ENCODE measurements at places on chromosomes 7 and 10. TPM values are rescaled to one million over a fixed set of nuclear protein-coding genes. Genes with fewer than 3 reads are reported as not detected.

- no peak for DNase-seq
Measured at GRCh38 chr10:105207476-105207995, 566.4 kb downstream of the SORCS3 start.

DNA sequence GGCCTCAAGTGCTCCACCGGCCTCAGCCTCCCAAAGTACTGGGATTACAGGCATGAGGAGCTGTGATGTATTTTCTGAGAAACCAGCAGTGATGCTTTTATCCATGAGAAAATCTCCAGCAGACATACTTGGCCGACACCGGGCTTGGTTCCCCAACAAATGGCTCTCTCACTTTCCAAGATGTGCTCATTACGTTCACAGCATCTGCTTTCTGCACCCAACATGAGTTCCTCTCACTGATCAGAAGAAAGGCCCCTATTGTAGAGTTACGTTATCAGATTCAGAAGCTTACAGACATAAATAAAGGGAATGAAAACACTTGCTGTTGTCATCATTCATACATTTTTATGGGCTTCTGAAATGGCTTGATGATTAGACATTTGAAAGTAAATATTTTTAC is 95.0 kb downstream of the CALD1 start:
- no peak for DNase-seq

DNA sequence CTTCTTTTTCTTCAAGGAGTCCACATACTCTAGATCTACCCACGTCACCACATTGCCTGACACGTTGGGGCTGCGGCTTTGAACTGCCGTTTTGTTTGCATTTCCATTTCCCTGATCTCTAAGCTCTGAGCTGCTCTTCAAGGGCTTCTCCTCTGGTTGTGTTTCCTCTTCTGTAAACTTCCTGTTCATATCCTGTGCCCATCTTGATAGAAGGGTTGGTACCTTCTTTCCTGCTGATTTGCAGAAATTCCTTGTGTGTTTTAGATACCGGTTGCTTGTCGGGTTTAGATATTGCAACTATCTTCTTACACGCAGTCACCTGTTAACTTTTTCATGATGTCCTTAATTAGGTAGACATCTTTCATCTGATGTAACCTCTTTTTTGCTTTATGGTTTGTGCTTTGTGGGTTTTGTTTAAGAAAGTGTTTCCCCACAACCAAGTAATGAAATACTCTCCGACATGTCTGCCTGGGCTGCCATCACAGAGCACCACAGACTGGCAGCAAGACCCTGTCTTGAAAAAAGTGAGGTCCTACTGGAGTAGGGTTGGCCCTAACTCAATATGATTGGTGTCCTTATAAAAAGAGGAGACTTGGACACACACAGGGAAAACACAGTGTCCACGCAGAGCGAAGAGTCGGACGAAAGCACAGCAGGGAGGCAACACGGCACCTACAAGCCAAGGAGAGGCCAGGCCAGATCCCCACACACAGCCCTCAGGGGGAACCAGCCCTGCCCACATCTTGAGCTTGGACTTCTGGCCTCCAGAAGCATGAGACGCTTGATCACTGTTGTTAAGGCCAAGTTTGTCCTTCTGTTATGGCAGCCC is 99.1 kb upstream of the PDGFA start:
- DNase-seq = no peak

The ZNF511 gene
- 44.8 TPM for total RNA-seq

- no peak for DNase-seq
Measured at GRCh38 chr10:49260644-49261296, 38.2 kb upstream of the C10orf71 start.

- no peak for DNase-seq
Measured at GRCh38 chr10:122878799-122879338, 512 bp downstream of the FAM24B start.
